Activated T-helper 17 cell treated with anti-CD3 and anti-CD28 coated beads, Interleukin-2, amount 50 U/mL, for 72 hours (primary cell): ENCODE measurements at places on chromosomes 7 and 10.

GRCh38 chr10:118633786-118634185 lies 38.3 kb upstream of the PRLHR start:
- no peak for ATAC-seq

- no peak for ATAC-seq
Measured at GRCh38 chr10:48216744-48217143, 57.8 kb downstream of the FRMPD2 start.

GRCh38 chr10:132624061-132624846 lies 86.7 kb downstream of the INPP5A start:
- ATAC-seq = no peak

GRCh38 chr10:59812519-59813122 lies 59.4 kb upstream of the MRLN start:
- no peak for ATAC-seq

- ATAC-seq = no peak
Measured at GRCh38 chr10:131011936-131012640, 299.4 kb downstream of the TCERG1L start.

DNA sequence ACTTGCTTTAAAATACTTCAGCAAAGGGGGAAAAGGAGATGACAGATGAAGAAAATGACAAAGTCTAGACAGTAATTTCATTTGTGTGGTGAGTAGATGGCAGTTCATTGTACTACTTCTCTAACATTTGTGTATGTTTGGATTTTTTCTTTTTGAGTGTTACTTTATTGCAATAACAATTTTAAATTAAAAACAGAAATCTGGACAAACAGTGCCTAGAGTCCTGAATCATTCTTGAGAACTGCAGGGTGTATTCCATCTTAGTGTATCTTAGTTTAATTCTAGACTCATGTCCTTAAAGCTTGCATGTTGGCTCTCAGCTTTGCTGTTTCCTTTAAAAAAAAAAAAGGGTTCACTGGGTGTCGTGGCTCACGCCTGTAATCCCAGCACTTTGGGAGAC lies 31.1 kb downstream of the HOXA1 start:
- no peak for ATAC-seq

GRCh38 chr10:103204353-103205255 lies 11.5 kb upstream of the NT5C2 start:
- ATAC-seq = no peak

DNA sequence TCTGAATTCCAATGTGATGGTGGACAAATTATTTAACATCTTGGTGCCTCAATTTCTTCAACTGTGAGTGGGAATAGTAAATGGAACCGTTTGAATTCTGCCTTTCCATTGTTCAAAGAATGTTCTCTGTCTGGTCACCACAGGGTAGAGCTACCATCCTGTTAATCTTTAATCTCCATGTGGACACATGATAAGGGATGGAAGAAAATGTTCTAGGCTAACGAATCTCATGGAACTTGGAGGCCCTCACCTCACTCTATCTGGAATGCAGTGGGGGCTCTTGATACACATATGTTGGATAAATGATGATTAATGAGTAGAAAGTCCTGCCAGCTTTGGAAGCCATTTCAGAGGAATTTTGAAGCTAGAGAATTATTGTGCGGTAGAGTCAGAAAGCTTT lies 118.5 kb upstream of the HABP2 start:
- no peak for ATAC-seq

GRCh38 chr7:47893238-47893637 lies 55.0 kb downstream of the PKD1L1 start:
- ATAC-seq = no peak

DNA sequence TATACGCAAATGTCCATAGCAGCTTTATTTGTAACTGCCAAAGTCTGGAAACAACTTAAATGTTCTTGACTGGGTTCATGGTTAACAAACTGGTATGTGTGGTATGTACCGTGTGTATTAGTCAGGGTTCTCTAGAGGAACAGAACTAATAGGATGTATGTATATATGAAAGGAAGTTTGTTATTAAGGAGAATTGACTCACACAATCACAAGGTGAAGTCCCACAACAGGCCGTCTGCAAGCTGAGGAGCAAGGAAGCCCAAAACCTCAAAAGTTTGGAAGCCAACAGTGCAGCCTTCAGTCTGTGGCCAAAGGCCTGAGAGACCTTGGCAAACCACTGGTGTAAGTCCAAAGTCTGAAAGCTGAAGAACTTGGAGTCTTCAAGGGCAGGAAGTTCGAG lies 66.8 kb downstream of the TMEM168 start:
- no peak for ATAC-seq

DNA sequence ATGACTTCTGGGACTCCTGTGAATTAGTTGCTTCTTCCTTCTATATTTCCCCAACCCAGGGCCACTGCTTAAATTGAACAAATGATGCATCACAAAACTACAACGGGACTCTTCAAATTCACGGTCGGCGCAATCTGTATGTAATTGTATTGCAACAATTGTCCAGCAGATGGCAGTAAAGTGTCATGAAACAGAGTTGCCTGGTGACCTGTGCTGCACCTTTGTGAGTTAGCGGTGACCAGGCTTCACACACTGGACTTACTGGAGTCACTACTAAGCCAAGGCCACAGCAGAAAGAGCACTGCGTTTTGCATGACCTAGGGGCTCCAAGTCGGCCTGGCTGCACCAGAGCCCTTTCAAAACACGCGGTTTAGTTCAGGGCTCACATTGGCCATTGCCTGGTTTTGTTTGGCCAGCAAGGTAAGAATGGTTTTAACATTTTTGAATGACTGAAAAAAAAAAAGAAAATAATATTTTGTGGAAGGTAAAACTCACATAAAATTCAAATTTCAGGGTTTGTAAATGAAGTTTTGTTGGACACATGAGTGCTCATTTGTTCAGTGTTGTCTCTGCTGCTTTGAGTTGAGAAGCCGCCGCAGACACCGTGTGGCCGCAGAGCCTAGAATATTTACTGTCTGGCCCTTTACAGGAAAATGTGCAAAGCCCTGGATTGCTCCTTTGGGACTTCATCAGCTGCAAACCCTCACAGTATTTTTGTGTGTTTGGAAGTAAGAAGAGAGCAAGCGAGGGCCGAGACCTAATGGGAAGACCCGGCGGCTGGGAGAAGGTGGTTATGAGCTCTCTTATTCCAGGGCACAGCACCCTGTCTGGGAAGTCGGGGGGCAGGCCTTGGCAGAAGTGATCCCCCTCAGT lies 23.2 kb upstream of the ZNF32 start:
- ATAC-seq = peak; percentile 72

DNA sequence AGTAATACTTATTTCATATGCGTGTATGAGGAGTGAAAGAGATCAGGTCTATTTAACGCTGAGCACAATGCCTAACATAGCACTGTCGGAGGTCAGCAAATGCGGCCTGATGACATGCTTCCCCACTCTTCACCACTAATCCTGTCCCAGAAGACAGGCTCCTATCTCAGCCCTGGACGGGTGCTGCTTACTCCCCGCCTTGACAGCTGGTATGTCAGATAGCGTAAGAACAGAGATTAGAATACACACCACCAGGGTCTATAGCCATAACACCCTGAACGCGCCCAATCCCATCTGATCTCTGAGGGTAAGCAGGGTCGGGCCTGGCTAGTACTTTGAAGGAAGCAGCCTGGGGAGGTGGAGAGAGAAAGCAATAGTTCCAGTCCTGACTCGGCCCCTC lies 32.3 kb upstream of the TM9SF3 start:
- no peak for ATAC-seq

DNA sequence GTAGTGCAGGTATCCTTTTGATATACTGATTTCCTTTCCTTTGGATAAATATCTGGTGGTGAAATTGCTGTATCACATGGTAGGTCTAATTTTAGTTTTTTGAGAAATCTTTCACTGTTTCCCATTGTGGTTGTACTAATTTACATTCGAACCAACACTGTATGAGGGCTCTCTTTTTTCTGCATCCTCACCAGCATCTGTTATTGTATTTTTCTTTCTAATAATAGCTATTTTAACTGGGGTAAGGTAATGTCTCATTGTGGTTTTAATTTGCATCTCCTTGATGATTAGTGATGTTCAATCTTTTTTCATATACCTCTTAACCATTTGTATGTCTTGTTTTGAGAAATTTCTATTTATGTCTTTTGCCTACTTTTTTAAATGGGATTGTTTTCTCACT lies 335.4 kb upstream of the MTPN start:
- no peak for ATAC-seq

DNA sequence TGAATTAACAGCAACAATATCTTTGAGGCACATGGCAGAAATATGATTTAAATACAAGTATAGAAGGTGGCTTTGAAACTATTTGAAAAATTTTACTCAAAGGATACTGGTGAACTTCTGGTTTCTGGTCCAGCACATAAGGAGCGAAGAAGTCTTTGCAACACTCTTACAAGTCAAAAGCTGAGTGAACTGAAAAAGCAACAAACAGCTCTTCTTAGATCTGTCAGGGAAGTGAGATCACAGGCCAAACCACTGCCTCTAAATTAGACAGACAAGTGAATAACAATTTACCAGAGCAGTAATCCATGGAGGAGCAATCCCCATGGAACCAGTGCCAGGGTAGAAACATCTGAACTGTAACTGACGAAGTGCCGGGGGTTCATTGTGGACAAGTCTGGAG lies 9.6 kb upstream of the VWC2 start:
- no peak for ATAC-seq

- no peak for ATAC-seq
Measured at GRCh38 chr7:25119102-25119501, 6.0 kb downstream of the CYCS start.

DNA sequence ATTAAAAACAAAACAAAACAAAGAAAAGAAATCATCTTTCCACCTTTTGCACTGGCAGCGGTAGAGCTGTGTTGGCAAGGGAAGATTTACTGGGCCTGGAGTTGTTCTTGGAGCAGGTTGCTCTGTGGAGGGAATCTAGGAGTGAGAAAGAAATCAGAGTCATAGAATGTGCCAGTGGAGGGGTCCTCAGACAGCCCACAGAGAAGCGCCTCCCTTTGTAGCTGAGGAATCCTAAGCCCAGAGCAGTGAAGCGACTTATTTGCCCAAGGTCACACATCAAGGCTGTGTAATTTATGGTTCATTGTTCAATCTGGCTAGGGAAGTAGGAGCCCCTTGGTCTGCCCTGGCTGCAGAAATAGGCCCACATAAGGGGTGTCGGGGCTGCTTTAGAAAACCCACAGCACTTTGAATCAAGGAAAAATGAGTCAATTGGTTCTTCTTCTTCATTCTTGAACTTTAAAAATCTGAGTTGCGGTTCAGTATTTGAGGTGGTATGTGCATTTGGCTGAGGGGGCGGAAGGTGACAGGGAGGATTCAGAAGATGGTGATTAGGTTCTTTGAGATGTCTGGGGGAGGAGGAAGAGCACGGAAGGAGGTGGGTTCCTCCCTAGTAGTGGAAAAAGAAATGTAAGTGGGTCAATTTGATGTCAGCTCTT lies 253.7 kb downstream of the PTEN start:
- peak; percentile 87 for ATAC-seq

- ATAC-seq = no peak
Measured at GRCh38 chr7:143321734-143322133, 5.8 kb downstream of the CLCN1 start.

GRCh38 chr7:131010029-131010716 lies 276.2 kb upstream of the KLF14 start:
- ATAC-seq = no peak

- no peak for ATAC-seq
Measured at GRCh38 chr10:36110097-36110496, 468.0 kb upstream of the FZD8 start.

- no peak for ATAC-seq
Measured at GRCh38 chr10:77424257-77424656, 213.4 kb downstream of the KCNMA1 start.

- ATAC-seq = peak; percentile 47
Measured at GRCh38 chr7:123492485-123492884, 41.9 kb downstream of the IQUB start.

- no peak for ATAC-seq
Measured at GRCh38 chr7:67391168-67391567, 394.5 kb downstream of the TYW1 start.

- ATAC-seq = no peak
Measured at GRCh38 chr7:123096434-123096833, 100.9 kb upstream of the TAS2R16 start.

DNA sequence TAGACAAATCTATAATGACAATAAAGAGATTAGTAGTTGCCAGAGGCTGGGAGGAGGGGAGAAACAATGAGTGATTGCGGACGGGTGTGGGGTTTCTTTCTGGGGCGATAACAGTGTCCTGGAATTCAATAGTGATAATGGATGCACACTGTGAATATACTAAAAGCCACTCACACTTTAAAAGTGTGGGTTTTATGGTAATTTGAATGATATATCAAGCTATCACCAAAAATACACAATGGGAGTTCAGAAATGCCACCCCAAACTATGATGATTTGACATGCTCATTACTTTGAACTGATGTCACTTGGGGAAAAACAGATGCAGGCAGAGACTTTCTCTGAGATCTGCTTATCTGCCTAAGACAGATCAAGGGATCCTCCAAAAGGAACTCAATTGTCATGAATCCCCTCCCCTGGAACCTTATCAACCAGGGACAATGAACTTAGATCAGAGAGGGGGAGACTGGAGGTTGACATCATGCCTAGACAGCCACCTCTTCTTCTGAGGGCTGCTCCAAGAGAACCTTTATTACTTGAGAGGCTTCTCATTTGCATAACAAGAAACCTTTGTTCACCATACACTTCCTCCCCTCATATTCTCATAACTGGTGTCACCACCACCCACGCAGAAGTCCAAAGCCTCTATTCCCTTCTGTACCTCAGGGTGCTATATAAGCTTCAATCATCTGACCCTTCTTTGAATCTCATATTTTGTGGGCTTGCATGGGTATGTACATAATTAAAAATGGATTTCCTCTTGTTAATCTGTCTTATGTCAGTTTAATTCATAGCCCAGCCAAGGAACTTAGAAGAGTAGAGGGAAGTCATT lies 14.8 kb upstream of the ZC3HAV1 start:
- peak; percentile 95 for ATAC-seq

DNA sequence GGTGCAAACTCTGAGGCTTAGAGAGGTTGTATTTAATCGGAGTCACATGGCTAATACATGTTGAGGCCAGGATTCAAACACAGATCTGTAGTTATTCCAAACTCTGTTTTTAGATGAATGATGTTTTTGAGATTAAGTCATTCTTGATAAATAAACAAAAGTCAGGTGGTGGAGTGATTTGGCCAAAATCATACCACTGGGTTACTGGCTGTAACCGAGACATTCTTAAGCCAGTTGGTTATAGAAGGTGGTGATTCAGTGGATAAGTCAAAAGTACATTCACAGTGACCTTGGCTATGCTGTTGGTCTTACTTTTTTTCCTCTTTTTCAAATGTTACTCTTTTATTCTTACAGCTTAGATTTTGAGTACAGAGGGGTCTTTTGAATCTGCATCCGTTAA lies 361.4 kb downstream of the KIF20B start:
- ATAC-seq = no peak

DNA sequence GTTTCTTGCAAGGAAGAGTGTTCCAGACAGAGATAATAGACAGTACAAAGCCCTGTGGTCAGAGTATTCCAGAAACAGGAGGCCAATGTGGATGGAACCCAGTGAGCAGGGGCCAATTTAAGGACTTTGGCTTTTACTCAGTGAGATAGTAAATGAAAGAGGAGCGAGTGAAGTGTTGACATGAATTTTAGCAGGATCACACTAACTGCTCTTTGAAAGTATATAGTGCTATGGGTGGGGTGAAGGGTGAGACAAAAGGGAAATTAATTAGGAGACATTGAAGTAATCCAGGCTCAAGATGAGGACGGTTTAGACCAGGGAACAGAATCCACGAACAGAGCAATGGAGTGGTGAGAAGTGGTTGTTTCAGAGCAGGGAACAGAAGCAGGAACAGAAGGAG lies 62.2 kb upstream of the TES start:
- no peak for ATAC-seq
